Stimulated activated CD4-positive, alpha-beta T cell treated with anti-CD3 and anti-CD28 coated beads, Interleukin-12 subunit alpha, Interleukin-12 subunit beta, amount 100 ng/mL, for 4 hours (primary cell): ENCODE measurements at places on chromosomes 12 and 14.

GRCh38 chr12:50625029-50625925 is 120.5 kb downstream of the DIP2B start:
- DNase-seq, result no peak

- no peak for DNase-seq
These were observed 60.5 kb downstream of the ERGIC2 start for GRCh38 chr12:29320295-29321085.

GRCh38 chr12:113474635-113475436 is 3.2 kb upstream of the LHX5 start:
- DNase-seq, result no peak

- no peak for DNase-seq
These were observed 14.4 kb downstream of the EVL start for GRCh38 chr14:100079726-100080005.

DNA sequence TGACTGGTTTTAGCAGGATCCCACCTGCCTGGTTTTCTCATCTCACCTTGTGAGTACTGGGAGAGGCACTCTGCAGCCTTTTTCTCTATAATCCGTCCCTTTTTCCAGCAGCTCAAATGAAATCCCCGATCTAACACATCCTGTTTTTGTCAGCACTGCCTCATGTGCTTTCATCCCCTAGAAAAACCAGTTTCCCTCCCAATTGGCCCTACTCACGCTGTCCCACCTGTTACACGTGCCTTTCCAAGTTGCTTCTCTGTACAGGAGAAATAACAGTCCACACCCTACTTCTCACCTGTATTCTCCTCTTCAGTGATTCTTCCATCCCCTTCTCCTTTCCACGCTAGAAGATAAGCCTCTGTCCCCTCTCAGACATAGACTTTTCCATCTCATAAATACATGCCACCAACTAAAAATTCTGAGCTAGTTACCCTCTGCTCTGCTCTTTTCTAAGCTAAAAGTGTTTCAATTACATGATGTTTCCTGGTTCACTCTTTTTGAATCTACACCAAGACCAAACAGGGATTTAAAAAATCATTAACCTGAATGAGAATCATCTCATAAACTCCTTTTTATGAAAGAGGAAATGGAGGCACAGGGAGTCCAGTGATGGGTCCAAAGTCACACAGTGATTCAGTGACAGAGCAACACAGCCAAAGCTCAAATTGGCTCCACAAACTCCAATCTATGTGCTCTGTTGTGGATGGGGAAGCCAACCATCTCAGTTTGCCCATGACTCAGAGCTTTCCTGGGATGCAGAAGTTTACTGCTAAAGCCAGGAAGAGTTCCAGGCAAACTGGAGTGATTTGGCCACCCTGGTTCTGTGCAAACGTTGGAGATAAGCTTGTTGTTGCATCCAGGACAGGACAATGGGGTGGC is 240.0 kb upstream of the TMEM132C start:
- no peak for DNase-seq

DNA sequence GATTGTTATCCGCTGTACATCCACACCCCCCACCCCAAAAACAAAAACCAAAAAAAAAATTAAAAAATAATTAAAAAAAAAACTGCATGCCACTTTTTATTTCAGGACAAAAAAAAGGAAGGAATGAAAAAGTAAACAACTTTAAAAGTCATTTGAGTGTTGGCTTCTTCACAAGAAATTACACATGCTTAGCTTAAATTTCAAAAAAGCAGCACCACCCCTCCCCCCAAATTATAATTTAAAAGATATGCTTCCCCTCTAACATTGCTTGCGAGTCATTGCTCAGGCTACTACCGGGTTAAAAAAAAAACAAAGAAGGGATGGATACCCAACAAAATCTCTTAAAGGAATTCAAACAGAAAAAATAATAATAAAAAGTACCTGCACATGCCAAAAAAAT is 98.5 kb downstream of the BCL11B start:
- DNase-seq, result no peak

DNA sequence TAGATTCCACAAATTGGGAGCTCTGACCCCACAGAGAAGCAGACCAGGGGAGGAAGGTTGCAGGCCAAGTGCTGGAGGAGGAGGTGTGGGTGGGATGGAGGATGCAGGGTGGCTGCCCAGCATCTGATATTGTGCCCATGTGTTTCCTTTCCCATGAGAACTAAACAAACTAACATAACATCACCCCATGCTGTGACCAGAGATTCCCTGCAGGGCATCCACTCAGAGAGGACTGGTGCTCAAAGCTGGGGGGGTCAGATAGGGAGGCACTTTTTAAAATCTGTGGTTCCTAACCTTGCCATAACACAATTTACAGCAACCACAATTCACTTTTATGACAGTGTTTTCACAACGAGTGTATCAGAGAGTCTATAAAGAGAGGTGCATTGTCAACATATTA is 1277.6 kb downstream of the AACS start:
- DNase-seq, result no peak

DNA sequence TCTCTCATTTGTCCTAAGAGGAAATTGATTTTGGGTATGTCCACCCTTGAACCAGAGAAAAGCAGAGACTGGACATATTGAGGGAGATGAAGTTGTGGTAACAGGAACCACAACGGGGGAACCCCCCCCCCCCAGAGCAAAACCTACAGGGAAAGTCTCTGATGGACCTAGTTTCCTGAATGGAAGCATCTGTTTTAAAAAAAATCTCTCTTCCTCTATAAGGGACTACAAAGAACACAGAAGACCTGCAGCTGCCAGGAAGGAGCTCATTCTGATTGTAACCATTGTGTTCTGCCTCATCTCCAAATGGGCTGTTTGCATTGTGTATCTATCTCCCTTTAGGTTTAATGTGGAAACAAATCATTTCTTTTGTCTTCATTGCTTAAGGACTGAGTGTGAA is 13.4 kb downstream of the C1S start:
- no peak for DNase-seq

GRCh38 chr12:104524034-104524832 is 67.5 kb downstream of the CHST11 start:
- DNase-seq, result no peak

- no peak for DNase-seq
These were observed 120.8 kb downstream of the RALGAPA1 start for GRCh38 chr14:35688126-35688826.

DNA sequence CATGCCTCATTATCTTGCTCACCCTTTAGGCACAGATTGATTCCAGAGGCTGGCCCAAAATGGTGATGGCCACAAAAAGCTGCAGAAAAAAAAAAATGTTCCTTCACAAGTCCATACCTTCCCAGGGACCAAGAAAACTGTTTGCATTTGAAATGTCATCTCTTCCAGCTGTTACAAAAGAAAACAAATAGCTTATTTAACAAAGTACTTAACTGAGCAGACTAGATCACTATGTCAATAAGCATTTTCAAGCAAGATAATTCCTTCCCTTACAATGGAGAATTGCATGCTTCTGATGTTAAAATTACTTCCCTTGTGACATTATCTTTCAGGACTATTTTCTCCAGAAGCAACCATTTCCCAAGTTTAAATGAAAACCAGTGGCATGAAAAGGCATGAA is 377.9 kb upstream of the KITLG start:
- DNase-seq, result no peak

GRCh38 chr12:93135286-93136239 is 206.5 kb upstream of the EEA1 start:
- no peak for DNase-seq

- DNase-seq, result no peak
These were observed 5.1 kb downstream of the SLC6A12 start for GRCh38 chr12:208813-209212.

DNA sequence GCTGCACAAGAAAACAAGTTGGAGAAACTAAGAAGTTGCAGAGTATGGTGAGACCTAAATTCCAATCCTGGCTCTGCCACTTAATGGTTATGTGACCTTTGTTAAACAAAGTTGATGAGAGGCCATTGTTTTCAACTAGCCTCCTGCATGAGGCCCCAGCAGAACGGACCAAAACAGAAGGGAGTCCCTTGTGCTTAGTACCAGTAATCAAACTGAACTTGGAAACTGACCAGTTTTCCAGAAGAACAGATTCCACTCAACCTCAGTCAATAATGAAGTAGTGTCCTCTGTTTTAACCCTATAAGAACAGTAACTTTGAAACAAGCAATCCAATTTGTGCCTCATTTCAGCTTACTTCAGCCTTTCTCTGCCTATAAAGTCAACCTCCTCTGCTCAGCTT is 69.9 kb downstream of the C12orf56 start:
- no peak for DNase-seq

- no peak for DNase-seq
These were observed 46.7 kb upstream of the EVL start for GRCh38 chr14:100018482-100018881.

DNA sequence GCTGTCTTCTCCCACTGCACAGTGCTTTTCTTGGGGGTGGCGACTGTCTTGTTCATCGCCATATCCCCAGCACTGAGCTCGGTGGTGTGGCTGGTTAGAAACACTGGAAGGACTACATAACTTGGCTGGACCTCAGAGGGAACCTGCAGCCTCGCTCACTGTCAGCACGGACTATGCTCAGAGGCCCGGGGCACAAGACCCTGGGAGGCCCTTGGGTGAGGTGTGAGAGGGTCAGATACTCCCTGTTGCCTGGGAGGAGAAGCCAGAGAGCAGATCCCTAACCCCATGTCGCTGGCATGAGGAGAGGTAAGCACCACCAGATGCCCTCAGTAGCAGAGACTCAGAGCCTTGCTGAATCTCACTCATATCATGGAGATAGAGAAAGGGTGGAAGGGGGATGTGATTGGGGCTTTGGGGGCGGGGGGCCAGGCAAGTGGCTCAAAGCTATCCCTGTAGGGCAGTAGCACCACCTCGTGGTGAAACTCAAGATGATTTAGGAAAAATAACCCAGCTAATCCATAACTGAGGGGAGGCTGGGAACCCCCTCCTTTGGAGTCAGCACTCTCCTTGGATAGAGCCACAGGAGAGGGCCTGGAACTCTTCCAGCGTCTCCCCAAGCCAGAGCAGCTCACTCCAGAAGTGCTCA is 18.7 kb upstream of the HDAC7 start:
- no peak for DNase-seq

DNA sequence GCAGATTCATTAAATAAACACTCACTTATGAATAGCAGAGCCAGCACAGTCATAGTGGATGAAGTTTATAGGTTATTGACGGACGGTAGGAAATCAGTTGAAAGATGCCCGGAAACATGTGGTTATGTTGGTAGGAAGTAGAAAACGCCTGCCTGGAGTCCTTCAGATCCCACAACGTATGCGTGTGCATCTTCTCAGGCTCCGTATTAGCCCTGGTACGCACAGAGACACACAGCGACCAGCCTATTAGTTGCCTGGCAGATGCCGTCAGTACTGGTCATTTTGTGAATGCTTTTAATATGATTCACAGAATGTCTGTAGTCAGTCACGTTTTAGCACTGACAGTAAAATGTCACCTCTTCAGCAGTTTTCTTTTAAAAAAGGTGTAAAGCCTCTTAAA is 196.4 kb downstream of the RGS6 start:
- no peak for DNase-seq

GRCh38 chr12:103778781-103779180 is 62.3 kb downstream of the NT5DC3 start:
- no peak for DNase-seq

- peak; percentile 61 for DNase-seq
These were observed 227.7 kb upstream of the CRY1 start for GRCh38 chr12:107320929-107321631.

- DNase-seq, result peak; percentile 48
These were observed 59.4 kb downstream of the DDX51 start for GRCh38 chr12:132084621-132085290.

DNA sequence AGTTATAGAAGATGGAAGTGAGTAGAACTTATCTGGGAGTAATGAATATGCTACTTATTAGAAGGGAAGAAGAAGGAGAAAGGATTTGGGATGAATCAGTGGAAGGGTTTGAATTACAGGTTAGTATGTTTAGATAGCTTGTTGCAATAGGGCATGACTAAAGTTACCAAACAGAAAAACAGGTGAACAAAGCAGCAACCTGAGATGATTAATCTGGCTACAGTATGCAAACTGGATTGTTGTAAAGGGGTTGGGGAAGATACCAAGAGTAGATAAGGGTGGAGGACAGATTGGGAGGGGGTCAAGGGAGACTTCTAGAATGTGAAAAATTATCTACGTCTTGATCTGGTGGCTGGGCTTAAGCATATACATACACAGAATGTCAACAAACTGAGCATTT is 73.4 kb upstream of the CLEC14A start:
- no peak for DNase-seq

DNA sequence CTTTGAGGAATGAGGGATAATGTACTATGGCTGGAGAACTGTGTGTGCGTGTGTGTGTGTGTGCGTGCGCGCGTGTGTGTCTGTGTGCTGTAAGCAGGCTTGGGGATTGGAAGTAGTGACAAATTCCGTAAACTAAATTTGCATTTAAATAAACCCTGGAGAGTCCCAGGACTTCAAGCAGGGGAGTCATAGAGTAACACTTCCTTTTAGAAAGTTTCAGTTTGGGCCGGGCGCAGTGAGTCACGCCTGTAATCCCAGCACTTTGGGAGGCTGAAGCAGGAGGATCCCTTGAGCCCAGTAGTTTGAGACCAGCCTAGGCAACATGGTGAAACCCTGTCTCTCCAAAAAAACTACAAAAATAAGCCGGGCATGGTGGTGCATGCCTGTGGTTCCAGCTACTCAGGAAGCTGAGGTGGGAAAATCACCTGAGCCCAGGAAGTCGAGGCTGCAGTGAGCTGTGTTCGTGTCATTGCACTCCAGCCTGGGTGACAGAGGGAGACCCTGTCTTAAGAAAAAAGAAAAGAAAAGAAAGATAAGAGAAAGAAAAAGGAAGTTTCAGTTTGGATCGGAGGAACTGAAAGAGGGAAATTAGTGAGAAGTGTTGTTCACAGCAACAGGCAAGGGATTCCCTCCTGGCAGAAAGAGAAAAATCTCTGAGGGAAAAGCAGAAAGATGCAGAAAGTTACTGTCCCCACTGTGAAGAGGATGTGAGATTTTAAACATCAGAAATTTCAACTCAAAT is 222.7 kb upstream of the SOX5 start:
- no peak for DNase-seq

GRCh38 chr12:118537481-118537917 is 161.1 kb downstream of the SUDS3 start:
- no peak for DNase-seq

DNA sequence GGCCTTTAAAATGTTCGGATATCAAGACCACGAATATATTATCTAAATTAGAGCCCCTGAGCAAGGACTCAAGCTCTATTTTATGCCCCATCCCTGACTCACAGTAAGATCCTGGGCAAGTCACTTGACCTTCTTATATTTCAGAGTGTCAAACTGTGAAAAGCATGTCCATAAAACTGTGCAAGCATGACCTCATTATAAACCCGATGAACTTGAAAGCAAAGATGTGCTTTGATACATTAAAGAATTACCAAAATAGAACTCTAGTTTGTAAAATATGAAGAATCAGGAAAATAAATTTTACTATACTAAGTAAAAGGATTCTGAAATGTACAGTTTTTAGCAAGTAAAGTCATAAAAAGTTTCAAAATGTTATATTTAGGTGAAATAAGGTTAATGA is 2.9 kb upstream of the CALM1 start:
- DNase-seq, result no peak

DNA sequence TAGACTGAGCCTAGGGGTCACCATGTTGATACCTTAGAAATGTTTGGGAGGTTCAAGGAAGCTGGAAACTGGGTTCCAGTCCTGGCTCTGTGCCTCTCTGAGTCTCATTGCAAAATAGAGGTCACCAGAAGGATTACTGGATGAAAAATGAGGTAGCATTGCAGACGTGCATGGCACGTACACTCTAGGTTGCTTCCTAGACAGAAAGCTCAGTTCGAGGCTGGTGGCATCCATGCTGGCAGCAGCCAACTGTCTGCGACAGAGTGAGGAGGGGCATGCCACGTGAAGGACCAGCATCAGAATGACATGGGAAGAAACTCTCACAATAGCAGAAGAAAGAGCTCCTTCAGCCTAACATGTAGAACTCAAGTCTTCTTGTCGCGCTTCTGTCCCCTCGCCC is 4.6 kb upstream of the CYP46A1 start:
- no peak for DNase-seq
